Stomach (tissue), 19 donors: ENCODE measurements at places on chromosomes 12 and 14. TPM values are rescaled to one million over a fixed set of nuclear protein-coding genes. Genes with fewer than 3 reads are reported as not detected.

Gene MUCL1
- total RNA-seq, result not detected

- DNase-seq, result no peak
Observed at GRCh38 chr12:106892075-106892474, 63.6 kb upstream of the TMEM263 start.

DNA sequence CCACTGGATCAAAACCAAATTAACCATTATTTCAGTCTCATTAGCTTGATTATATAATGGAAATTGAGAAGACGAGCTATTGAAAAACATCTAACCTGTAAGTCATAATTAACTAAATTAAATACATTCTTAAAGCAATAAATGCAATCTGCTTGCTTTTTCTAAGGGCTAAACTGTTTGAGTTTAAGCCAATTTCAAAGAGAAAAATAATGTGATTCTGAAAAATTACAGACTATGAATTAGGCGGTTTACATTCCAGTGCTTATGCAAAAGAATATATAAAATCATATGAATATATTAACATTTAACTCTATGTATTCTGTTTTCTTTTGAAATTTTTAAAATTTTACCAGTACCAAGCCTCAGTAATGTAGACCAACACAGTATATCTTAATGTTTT, 1349.4 kb downstream of the FSCB start:
- no peak for DNase-seq

- no peak for DNase-seq
Observed at GRCh38 chr12:115147916-115148315, 463.9 kb upstream of the TBX3 start.

DNA sequence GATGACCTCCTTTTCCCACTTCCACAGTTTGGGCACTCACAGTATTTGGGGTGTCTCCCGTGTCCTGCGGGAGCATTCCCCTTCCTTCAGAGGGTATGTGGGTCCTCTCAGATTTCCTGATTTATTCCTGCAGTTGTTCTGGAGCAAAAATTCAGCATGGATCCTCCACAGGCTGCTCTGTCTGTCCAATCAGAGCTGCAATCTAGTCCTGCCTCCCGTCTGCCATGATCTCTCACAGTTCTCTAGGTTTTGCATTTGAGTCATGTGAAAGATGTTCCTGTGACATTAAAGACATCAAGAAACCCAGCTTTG, 435.9 kb downstream of the TMTC2 start:
- no peak for DNase-seq

GRCh38 chr12:48866052-48866711, 512 bp upstream of the RND1 start:
- DNase-seq, result no peak

GRCh38 chr14:103858063-103858781, 10.8 kb upstream of the PPP1R13B start:
- no peak for DNase-seq

DNA sequence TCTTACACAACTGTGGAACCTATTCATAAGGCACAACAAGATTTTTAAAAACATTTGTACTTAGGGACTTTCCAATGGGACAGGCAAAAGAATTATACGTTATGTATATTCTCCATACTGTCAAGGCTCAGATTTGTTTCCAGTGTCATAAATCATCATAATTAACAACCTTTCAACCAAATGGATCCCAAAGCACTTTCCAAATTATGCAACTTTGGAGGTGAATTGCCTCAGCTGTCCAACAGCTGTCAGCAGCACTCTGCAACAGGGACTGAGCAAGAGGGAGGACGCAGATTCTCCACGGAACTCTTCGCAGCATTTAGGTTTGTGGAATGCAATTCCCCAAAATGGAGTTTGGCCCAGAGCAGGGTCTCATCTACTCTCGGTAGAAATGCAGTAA, 186.6 kb downstream of the PAX9 start:
- DNase-seq, result no peak

DNA sequence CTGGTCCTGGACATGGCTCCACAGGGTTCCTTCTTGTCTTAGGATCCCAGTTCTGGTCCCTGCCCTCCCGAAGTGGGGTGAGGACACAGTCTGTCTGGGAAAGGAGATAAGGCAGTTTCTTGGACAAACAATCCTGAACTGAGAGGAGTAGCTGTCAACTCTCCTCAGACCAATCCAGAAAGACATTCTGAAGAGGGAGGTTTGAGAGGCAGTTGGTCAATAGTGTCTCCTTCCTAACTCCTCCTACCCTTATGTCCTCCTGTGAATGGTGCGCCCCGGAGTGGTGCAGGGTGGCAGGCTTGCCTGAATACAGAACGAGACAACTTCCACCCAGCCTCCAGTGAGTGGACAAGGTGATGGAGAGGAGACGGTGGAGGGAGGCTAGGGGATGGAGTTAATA, 15.4 kb upstream of the ASIC1 start:
- no peak for DNase-seq

- DNase-seq, result no peak
Observed at GRCh38 chr12:118127867-118128266, 8.1 kb upstream of the PEBP1 start.

DNA sequence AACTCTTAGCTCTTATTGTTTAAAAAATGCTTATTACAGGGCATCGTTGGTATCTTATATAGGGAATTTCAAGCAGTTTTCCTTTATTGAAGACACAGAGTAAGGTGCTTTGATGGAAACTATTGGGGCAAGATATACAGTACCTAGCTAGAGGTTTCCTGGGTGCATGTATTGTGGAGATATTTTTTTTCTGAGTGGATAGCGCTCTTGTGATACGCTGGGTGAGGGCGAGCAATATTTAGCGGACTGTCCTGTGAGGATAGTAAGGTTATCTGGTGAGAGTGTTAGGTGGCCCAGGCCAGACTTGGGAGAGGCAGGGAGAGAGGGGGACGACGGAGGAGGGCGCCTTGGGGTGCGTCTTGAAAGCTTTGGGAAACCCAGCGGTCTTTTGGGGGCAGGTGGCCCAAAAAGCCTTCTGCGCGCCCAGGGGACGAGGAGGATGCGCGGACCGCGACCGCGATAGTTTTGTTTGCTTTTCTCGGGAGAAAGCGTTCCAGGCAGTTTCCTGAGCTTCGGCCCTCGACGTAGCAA, 596 bp upstream of the BICD1 start:
- no peak for DNase-seq
